ENCODE measurements at places on chromosomes 5 and 9.

DNA sequence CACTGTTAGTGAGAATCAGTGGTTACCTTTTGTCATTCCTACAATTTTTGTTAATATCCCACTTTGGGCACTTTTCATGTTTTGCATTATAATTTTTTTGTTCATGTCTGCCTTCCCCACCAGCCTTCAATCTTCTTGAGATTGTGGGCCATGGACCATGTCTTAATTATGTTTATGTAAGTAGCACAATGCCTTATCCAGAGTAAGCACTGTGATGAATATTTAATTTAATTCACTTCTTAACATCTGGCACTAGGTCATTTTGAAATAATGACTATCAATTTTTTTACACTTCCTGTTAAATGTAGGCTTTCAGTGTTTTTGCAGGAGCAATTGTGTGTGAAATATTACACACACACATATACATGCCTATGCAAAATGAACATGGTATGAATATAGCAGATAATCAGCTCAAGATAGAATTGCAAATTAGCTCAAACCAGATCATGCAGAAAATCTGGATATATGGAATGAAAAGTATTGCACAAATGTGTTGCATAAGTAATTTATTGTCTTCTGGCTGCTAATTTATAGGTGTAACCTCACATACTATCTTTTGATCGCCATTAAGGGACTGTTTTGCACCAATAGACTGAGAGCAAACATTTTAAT, 5.3 kb upstream of the SHOC1 start:
- DNase-seq: no peak

DNA sequence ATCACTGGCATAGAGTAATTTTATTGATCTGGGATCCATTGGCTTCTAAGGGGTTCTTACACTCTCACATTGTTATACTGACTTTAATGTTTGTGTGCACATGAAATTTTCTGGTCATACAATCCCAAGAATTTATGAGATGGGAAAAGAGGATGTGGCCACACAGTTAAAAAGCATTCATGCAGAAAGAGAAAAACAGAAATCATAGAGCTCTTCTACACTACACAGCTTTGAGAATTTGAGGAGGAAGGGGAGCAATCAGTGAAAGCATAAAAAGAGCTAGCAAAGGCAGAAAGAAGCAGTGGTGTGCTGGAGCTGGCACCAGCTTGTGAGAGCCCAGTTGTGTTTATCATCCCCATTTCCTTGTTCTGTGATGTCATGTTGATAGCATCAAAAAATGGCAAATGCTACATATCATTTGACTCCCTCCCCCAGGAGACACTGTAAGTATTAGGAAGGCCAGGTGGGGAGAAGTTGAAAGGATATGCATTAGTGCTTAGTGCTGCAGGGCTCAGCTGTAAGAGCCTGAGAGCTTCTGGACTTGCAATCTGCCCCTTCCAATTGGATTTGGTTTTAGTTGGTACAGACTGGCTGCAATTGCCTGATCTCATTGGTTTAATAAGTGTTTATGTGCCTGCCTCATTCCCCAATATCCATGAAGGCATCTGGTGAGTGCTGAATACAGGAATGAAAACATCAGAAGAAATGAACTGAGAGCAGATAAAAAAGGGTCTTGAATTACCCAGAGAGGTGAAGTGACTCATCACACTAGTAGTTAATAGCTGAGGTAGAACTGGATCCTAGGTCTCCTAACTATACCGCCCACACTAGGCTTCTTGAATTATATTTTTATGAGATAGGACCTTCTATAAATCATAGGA, 30.9 kb downstream of the RHOBTB3 start:
- DNase-seq: no peak

GRCh38 chr9:76896035-76896434, 9.9 kb downstream of the PRUNE2 start:
- DNase-seq: no peak

GRCh38 chr5:935510-936084, 42.9 kb downstream of the TRIP13 start:
- DNase-seq: peak; percentile 80

- no peak for DNase-seq
These were observed 39.8 kb downstream of the WDR41 start for GRCh38 chr5:77452351-77452750.

GRCh38 chr5:170546282-170546681, 42.5 kb downstream of the KCNIP1 start:
- no peak for DNase-seq

DNA sequence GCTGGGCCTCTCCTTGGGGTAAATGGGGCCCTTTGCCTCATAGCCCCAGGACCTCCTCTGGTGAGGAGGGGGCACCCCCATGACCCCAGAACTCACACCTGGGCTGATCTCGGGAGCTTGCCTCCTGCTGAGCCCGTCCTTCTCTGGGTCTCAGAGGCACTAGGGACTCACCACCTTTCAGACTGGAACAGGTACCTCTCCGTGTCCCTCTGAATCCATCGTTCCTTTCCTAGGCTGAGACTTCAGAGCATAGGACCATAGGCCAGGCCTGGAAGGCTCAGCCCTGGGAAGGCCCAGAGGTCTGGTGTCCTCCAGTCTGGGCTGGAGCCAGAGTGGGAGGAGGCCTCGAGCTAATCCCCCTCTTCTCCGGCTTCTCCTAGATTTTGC, 97.9 kb downstream of the CACNA1B start:
- DNase-seq: no peak

DNA sequence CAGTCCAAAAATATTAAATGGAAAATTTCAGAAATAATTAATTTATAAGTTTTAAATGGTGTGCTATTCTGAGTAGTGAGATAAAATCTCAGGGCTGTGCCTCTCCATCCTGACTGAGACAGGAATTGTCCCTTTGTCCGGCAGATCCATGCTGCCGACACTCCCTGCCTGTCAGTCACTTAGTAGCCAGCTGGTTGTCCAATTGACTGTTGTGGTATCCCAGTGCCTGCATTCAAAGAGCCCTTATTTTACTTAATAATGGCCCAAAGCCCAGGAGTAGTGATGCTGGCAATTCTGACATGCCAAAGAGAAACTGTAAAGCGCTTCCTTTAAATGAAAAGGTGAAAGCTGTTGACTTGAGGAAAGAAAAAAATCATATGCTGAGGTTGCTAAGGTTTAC, 157.5 kb downstream of the ENC1 start:
- no peak for DNase-seq

All from MV-4-11 (cell line).